ENCODE measurements at places on chromosomes 4 and X. TPM values are rescaled to one million over a fixed set of nuclear protein-coding genes. Genes with fewer than 3 reads are reported as not detected.

Gene STIM2
- total RNA-seq: 17.8 TPM

Gene PSAPL1
- not detected for total RNA-seq

Gene SLITRK4
- 38.7 TPM for total RNA-seq

Gene DMD
- 48.4 TPM for total RNA-seq

Gene HS6ST2
- total RNA-seq: 6.0 TPM

Gene ZDHHC9
- 25.3 TPM for total RNA-seq

Gene GSPT2
- 14.1 TPM for total RNA-seq

Gene CCDC110
- 1.5 TPM for total RNA-seq

Gene HSFX4
- not detected for total RNA-seq

Gene FAM9B
- not detected for total RNA-seq

DNA sequence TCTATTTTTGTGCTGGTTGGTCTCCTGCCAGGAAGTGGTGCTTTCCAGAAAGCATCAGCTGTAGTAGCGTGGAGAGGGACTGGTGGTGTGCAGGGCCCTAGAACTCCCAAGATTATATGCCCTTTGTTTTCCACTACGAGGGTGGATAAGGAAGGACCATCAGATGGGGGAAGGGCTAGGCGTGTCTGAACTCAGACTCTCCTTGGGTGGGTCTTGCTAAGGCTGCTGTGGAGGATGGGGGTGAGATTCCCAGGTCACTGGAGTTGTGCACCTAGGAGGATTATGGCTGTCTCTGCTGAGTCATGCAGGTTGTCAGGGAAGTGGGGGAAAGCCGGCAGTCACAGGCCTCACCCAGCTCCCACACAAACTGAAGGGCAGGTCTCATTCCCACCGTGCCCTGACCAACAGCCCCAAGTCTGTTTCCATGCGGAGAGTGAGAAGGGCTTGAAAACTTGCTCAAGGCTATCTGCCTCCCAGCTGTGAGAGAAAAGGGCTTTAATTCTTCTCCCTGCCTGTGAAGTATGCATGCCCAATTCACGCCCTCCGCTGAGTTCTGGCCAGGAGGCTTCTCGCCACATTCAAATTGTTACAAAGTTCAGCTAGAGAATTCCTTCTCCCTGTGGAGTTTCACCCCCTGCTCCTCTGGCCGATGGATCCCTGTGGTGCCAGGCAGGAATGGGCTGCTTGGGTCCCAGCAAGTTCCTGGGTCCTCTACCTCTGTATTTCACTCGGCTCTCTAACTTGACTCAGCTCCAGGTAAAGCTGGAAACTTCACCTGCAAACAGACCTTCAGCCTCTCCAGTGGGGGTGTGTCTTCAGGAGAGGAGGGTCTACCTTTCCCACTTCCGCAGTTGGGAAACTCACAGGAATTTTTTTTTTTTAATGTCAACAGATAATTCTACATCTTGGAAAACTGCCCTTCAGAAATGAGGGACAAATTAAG is 7.7 kb upstream of the CSTF2 start:
- DNase-seq: no peak

DNA sequence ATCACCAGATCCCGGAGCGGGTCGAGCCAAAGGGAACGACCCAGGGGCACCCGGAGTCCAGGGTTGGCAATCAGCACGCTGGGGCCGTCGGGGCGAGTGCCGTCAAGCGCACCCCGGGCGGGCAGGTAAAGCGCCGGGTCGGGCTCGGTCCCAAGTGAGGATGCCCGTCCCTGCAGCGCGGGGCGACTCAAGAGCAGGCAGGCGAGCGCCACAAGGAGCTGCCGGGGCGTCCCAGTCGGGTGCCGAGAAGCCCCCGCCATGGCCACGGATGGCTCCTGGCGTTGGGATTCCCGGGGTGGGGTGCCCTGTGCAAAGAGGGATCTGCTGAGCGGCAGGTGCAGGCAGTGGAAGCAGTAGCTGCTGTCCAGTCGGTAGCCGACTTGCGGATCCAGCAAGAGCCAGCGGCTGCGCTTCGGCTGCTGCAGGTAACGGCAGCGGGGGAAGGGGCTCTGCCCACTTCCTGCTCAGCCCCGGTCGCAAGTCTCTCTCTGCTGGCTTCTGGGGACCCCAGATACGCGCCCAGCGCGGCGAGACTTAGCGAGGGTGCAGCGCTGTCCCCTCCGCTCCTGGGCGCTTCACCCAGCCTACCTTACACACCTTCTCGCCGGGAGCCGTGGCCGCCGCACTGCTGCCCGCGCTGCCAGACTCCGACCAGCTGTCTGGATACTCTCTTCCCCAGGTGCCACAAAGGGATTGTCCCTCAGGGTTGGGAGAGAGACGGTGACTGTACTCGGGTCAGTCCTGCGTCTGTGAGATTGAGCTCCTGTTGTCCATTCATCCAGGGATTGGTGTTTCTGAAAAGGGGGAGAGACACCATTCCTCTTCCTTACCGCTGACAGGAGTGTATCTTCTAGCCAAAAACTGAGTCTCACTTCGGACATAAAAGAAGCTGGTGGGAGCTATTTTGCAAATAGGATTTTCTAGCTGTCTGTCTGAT is at the start of gene FREM3:
Gene FREM3 (minus strand): TSS at position 260 of the 937 bp plus-strand sequence. CDS start 0 bp downstream, at position 260.
- no peak for DNase-seq

DNA sequence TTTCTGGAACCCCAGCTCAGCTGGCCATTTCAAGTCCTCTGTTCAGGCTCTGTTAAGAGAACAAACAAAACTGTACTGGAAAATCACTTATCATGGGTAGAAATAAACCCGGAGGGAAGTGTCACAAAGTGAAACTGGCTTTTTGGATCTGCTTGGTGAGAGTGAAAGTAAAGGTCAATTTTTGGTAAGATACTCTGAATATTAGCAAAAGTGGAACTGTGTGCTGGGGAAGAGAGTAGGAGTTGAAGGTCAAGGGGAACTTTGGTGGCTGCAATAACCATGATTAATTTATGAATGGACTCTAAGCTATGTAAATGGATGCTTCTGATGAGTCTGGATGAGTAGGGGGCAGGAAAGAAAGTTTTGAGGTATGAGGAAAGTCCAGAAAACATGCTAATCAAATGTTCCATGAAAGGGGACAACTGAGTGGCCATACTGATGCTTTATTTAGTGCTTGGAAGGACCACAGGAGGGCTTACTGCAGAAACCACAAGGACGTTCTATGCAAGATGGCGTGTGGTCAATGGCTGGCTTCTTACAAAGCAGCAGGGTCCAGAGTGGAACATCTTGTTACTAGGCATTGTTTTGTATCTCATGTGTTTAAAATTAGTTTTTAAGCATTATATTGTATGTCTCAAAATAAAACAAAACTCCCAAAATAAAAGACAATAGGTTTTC is 36.8 kb upstream of the TNIP3 start:
- no peak for DNase-seq

GRCh38 chr4:47838445-47838844 is 578 bp upstream of the CORIN start:
- DNase-seq: no peak

DNA sequence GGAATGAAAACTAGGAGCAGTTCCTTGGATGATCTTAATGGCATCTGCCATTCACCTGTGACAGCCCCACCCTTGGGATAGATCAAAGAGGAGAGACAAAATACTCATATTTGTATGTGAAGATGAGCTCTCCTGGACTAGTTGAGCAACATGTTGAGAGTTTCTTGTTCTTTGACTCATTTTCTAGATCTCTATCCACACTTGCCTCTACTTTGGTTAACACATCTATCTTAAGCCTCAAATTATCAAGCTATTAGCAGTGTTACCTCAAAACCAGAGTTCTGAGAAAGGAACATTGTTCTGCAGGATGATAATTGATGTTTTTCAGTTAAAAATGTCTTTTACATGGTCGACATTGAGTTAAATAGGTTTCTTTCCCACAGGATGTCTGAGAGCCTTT is 94.2 kb upstream of the TEX13D start:
- no peak for DNase-seq

- DNase-seq: no peak
Observed at GRCh38 chrX:138481649-138482048, 229.9 kb downstream of the FGF13 start.

DNA sequence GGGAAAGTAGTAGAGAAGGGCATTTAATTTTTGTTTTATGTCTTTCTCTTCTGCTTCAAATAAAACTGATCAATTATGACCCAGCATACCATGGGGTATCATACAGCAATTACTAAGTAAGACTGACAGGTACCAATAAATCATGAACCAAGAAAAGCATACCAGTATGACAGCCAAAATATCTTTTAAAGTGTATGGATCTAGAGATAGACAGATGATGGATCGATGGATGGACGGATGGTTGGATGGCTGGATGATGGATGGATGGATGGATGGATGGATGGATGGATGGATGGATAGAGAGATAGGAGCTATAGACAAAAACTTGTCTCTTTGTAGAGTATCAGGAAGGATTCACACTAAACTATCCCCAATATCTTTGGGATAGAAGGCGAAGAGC is 1.4 kb downstream of the DDX60L start:
- no peak for DNase-seq

DNA sequence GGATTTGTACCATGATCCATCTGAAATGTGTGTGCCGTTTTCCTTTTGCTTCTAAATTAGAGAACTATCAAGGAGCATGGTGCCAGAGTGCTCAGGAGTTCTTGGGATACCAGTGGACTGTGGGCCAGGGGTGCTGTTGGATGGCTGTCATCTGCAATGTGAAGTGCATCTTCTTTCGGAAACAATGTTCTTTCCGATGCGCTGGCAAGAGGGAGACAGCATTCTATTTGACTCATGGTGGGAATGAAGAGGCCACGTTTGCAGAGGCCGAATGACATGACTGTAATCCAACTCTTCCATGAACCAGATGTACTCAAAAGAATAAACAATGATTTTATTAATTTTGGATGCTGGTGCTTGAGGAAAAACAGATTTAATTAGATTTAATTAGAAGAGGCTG is 45.5 kb downstream of the SORCS2 start:
- DNase-seq: no peak

GRCh38 chr4:152322656-152323055 is 213.2 kb downstream of the FBXW7 start:
- no peak for DNase-seq

GRCh38 chrX:132330156-132330729 is 111.0 kb upstream of the RAP2C start:
- no peak for DNase-seq

DNA sequence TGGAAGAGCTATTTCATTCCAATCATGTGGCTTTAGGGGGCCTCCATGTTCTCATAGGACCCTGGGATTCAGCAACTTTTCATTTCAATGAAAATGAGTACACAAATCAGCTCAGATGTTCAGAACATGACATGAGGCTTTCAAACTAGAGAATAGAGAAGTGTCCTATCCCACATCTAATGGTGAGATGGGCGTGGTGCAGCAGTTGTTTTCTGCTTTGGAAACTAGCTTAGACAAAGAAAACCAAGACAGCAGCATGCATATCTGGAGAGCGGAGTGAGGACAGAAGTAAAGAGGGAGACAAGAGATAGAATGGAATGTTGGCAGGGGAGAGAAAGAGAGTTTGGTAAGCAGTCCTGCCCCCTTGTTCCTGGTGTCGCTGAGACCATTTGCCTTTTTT is 1009.1 kb upstream of the IGFBP7 start:
- no peak for DNase-seq

- peak; percentile 83 for DNase-seq
Observed at GRCh38 chr4:52996261-52997131, 134.4 kb downstream of the RASL11B start.

DNA sequence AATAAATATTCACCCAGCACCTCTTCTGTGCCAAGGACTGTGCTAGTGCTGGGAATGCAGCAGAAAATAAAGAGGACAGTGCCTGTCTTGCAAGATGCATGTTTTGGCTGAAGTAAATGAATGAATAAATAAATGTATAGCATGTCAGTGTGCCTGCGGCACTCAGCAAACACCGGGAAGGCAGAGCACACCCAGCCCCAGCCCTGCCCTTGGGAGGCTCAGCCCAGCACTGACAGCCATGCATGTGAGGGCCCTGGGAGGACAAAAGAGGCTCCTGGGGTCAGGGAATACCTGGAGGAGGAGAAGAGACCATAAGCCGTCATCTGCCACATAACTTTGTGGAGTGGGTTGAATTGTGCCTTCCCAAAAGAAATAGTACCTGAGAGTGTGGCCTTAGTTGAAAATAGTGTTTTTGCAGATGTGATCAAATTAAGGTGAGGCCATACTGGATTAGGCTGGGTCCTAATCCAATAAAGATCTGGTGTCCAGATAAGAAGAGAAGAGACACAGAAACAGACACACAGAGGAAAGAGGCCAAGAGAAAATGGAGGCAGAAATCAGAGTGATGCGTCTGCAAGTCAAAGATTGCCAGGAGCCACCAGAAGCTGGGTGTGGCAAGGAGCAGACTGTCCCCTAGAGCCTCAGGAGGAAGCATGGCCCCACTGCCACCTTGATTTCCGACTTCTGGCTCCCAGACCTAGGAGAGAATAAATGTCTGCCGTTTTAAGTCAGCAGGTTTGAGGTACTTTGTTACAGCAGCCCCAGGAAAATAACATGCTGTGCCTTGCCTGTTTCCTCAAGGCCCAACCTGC is 16.3 kb downstream of the C4orf50 start:
- no peak for DNase-seq

DNA sequence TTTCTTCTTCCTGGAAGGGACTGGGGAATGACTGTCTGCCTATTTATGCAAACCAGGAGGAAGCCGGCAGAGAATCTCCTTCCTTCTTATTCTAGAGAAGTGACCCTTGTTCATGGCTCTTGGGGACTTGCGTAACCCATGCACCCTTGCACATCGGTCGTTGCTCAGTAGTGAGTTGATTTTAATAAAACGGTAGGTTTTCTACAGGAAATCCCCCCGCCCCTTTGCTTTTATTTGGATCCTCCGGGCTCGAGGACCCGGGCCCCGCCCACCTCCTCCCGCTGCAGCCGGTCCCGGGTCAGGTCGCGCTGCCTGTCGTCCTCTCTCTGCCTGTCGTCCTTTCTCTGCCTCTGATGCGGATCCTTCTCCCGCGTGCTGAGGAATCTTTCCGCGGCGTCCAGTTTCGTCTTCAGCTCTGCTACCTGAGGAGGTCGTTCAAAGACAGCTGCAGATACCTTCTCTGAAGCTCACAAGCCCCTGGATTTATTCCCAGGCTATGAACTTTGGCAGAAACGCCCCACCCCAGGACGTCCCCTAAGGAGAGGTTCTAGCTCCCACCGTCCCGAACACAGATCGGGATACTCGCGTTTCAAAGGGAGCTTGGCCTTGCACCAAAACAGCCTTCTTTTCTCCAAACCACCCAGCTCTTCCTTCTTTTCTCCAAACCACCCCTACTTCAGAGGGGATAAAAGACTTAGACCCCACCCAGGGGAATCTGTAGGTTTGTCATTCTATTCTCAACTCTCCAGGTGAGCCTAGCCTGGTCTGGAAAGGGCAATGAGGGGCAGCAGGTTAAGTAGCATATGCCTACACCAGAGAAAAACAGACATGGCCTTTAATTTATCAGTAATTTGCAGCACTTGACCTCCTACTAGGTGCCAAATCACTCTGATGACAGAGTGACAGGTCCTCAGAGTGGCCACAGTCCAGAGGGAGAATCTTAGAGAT is 7.0 kb downstream of the TNIP3 start:
- peak; percentile 36 for DNase-seq

GRCh38 chr4:153344131-153345011 is at the start of gene MND1:
TSS of gene MND1 (plus strand) at chr4:153344688. CDS start at chr4:153344738, 50 bp downstream.
- DNase-seq: peak; percentile 80

- DNase-seq: no peak
Observed at GRCh38 chrX:16240231-16240905, 73.1 kb downstream of the MAGEB17 start.

- DNase-seq: no peak
Observed at GRCh38 chrX:3550160-3550751, 163.2 kb downstream of the PRKX start.
